ENCODE measurements at places on chromosomes 6 and 20.

DNA sequence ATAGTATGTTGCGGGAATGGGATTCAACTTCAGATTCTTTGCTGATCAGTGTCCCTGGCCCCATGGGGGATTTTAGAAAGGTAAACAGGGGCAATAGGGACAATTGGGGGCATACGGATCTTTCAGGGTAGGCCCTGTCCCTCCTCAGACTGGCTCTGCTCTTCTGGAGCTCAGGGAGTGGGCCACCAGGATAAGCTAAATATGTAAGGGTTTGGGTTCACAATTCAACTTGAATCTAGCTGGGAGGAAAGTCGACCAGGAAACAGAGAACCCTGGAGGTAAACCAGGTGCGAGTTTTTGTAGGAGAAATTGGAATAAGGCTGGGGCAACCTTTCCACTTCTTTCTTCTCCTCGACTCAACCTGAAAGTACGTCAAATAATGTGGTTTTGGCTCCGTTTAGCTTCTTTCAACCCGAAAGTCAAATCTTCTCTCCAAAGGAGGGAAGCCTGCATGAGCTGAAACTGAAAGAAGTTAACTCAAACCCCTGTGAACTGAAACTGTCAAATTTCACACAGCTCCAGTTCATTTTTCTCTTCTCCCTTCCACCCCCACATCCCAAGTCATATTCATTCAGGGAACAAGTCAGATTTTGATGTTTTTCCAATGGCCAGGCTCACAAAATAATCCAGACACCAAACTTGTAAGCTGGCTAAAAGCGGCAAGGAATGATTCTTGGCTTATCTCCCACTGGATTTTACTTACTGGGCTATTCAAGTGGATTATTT, 278.2 kb downstream of the CLIC5 start:
- no peak for DNase-seq

DNA sequence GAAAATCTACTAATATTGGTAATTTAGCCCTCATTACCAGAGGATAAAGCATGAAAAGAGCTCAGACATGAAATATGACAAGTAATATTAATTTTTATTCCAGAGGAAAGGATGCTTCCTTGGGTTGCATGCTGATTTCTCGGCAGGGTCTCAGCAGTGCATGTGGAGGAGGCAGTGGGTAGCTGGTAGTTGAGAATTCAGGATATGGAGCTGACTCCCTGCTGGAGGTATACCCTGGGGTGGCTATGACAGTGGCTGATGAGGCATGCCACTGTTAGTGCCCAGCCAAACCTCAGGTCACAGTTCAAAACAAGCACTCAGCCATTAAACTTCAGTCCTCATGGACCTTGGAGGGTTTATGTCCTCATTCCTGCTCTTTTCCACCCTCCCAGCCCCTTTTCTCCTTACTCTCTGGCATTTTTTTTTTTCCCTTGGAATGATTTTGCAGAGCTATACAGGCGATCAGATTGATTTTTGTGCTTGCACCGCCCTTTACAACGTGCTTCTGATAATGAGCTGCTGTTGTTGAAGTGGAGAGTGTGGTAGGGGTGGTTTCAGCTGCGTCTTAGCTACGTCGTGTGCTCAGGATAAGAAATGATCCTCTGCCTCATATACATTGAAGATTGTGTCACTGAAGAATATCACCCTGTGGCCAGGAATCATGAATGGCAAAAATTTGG, 761.9 kb upstream of the MMS22L start:
- no peak for DNase-seq

DNA sequence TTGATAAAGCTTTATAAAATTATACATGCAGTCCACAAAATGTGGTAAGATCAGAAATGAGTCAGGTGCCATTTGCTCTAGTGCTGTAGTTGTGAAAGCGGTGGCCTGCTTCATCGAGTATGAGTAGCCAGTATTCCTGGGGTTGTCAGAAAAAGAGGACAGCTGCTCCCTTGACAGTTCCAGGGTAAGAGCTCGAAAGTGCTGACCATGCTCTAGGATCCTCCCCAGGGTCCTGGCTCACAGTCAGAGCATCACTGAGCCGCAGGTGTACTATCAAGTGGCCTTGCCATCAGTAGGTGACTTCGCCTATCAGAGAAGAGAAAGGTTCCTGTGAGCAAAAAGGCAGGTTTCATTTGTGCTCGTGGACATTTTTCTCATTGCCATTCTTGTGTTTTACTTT, 3.6 kb downstream of the BTBD3 start:
- DNase-seq = no peak

DNA sequence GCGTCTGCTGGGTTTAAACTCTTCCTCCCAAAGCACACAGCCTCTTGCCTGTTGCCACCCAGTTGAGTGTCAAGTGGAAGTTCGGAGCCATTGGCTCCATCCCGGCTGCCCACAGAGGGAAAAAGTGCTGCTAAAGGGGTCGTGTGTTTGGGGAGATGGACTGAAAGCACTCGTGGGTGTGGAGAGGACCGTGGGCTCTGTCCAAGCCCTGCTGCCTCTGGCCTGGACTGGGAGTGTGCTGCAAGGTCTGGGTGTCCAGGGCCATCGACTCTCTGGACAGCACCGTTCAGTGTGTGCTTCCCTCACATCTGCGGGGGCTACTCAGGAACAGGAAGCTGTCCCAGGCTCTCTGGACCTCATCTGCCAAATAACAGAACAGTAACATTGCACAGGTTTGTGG, 269.3 kb downstream of the DLL1 start:
- DNase-seq = no peak

- DNase-seq = no peak
Observed at GRCh38 chr6:6826095-6826901, 237.8 kb downstream of the LY86 start.

- no peak for DNase-seq
Observed at GRCh38 chr6:9499709-9500108, 915.2 kb downstream of the TFAP2A start.

- no peak for DNase-seq
Observed at GRCh38 chr6:15993716-15994228, 135.1 kb upstream of the MYLIP start.

DNA sequence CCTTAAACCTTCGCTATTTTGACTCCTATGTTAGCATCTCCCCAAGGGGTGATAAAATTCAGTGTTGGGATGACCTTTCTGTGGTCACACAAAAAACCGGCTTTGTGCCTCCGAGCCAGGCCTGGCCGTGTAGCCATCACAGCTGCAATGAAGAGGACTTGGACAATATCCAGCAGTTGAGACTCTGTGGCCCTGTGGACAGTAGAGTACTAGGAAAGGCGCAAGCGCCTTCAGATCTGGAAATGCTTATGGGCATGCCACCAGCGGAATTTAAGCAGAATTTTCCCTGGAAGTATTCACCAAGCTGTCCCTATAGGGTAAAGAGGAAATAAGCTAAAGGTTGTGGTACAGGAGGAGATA, 63.3 kb upstream of the SLC2A12 start:
- DNase-seq = no peak

GRCh38 chr6:41224800-41225199, 3.3 kb upstream of the TREML4 start:
- no peak for DNase-seq

GRCh38 chr20:21682521-21682954, 22.9 kb upstream of the PAX1 start:
- DNase-seq = no peak

- no peak for DNase-seq
Observed at GRCh38 chr6:22145376-22145775, 151.5 kb downstream of the PRL start.

- DNase-seq = no peak
Observed at GRCh38 chr6:24891004-24891403, 44.8 kb downstream of the RIPOR2 start.

DNA sequence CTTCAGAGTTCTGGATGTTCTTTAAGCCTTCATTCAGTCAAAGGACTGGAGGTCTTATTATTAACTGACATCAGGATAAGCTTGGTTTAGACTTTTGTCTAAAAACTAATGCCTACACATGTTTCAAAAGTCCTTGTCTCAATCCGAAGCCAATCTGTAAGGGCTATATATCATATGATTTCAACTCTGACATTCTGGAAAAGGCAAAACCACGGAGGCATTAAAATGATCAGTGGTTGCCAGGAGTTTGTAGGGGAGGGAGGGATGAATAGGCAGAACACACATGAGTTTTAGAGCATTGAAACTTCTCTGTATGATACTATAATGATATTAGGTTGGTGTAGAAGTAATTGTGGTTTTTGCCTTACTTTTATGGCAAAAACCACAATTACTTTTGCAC, 1285.8 kb upstream of the CITED2 start:
- DNase-seq = no peak

DNA sequence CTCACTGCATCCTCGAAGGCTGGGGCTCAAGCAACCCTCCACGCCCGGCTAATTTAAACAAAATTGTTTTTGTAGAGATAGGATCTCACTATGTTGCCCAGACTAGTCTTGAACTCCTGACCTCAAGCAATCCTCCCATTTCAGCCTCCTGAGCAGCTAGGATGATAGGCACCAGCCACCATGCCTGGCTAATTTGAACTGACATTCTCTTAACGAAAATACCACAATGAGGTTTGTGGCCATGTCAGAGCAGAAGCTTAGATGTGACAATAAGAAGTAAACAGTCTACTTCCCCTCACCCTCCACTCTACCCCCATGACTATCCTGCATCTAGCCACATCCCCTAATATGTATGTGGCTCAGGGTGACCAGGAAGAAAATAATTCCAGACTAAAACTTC, 74.8 kb upstream of the PLCB4 start:
- DNase-seq = no peak

GRCh38 chr6:89997456-89998445, 103.5 kb downstream of the GJA10 start:
- no peak for DNase-seq

- no peak for DNase-seq
Observed at GRCh38 chr20:14824996-14825395, 487.6 kb upstream of the FLRT3 start.

DNA sequence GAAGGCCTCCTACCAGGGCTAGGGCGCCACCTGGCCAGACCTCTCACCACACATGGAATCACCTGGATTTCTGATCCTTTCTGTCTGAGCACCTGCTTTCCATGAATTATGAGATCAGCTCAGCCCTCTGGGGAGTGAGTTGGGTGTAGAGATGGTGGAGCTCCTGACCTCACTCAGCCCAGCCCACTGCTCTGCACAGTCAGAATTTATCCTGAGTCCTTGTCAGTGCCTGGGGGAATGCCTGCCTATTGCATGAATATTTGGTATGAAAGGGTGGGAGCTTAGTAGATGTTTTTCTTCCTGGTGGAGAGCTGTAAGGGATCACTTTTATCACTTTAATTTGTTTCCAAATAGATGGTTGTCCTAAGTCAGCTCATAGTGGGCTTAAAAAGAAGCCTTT, 47.5 kb downstream of the DTD1 start:
- no peak for DNase-seq

- DNase-seq = no peak
Observed at GRCh38 chr6:17865243-17865642, 122.2 kb downstream of the KIF13A start.

DNA sequence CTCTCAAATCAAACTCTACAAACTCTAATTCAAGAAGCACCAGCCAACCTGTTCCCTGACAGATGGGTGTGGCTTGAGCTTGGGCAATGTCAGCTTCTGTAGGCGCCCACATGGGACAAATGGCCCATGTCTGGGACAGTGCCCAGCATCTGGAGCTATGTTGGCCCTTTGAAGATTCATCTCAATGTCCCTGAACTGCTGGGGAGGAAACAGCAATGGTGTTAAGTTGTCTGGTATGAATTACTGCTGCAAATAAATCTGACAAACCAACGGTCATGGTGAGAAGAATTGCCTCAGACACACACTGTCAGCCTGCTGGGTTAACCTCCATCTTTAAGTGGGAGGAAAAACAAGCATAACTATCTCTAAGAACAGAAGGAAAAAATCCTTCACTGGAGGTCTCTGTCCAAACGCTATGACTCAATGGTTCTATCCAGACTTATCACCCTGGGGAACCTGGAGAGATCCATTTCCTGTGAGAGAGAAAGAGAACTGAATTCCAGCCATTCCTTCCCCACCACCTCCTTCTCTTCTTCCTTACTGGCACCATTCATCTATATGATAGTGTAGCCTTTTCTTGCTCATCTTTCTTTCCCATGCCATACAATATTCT, 274.9 kb downstream of the CDH26 start:
- DNase-seq = no peak

GRCh38 chr6:89853068-89853467, 23.4 kb downstream of the CASP8AP2 start:
- DNase-seq = no peak

- no peak for DNase-seq
Observed at GRCh38 chr6:3522561-3523260, 65.9 kb upstream of the SLC22A23 start.

- no peak for DNase-seq
Observed at GRCh38 chr6:160979061-160979708, 12.4 kb upstream of the MAP3K4 start.

Measured in activated CD4-positive, alpha-beta T cell treated with anti-CD3 and anti-CD28 coated beads, Interleukin-2, amount 50 U/mL, for 4 hours (primary cell).